ENCODE measurements at places on chromosomes 1 and 21. TPM values are rescaled to one million over a fixed set of nuclear protein-coding genes. Genes with fewer than 3 reads are reported as not detected.

DNA sequence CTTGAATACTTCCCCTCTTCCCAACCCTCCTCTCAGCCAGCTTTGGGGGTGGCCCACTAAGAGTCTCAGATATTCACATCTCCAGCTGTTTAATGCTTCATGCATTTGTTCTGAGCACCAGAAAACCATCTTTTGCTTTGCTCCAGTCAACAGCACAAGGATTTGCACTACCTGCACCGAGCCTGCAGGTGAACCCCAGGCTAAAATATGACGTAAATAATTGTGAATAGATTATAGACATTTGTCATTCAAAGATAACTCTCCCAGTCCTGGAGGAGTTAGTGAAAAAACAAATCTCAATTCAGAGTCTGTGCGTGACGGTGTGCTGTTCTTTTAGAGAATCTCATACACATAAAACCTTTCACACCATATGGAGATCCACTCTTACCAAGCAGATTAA is 7.4 kb downstream of the CD247 start:
- H3K36me3 ChIP-seq, result peaks cover 56% of the 10 kb centered on the region
- peaks cover 77% of the 10 kb centered on the region for H3K4me1 ChIP-seq

- no peak overlapping the region for H3K27ac ChIP-seq
- H3K4me3 ChIP-seq, result no peak overlapping the region
- no peaks in the 10 kb centered on the region for H3K36me3 ChIP-seq
- H3K4me1 ChIP-seq, result no peaks in the 10 kb centered on the region
Observed at GRCh38 chr1:4664606-4665005, 10.2 kb downstream of the AJAP1 start.

DNA sequence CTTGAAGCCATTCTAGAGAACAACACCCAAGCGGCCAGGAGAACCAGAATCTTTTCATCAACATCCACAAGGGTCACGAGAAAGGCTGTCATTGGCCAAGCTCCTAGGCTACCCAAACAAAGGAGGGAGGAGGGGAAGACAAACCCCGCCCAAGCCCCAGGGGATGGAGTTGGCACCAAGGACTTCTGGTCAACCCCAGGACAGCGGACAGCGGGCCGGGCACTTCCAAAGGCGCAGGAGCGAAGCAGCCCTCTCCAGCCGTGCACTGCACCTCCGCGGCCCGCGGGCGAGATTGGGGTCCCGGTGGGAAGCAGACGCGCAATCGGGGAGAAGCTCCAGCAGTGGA is at the start of gene CLIC6:
Gene CLIC6, plus strand, starts transcription at position 192 of the 346 bp plus-strand sequence. CDS start 395 bp downstream, outside the sequence.
- H3K27ac ChIP-seq, result no peak within 1 kb of the TSS
- no peak for DNase-seq
- H3K27me3 ChIP-seq, result peaks cover 54% of the 10 kb centered on the region
- H3K36me3 ChIP-seq, result no peaks in the 10 kb centered on the region
- H3K4me3 ChIP-seq, result peak within 1 kb of the TSS; percentile 9
- H3K4me1 ChIP-seq, result peaks cover 9% of the 10 kb centered on the region

DNA sequence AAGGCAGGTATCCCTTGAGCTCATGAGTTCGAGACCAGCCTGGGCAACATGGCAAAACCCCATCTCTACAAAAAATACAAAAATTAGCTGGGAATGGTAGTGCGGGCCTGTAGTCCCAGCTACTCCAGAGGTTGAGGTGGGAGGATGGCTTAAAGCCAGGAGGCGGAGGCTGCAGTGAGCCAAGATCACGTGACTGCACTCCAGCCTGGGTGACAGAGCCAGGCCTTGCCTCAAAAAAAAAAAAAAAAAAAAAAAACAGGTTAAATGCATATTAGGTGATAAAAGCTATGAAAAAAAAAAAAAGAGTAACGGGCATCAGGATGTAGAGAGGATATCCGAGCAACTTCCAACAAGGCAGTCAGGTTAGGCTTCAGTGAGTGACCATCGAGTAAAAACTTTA is 2.8 kb upstream of the SRRM1 start:
- H3K4me3 ChIP-seq, result peak overlapping the region; percentile 17
- H3K27ac ChIP-seq, result no peak overlapping the region
- peaks cover 33% of the 10 kb centered on the region for H3K4me1 ChIP-seq
- no peak for DNase-seq

DNA sequence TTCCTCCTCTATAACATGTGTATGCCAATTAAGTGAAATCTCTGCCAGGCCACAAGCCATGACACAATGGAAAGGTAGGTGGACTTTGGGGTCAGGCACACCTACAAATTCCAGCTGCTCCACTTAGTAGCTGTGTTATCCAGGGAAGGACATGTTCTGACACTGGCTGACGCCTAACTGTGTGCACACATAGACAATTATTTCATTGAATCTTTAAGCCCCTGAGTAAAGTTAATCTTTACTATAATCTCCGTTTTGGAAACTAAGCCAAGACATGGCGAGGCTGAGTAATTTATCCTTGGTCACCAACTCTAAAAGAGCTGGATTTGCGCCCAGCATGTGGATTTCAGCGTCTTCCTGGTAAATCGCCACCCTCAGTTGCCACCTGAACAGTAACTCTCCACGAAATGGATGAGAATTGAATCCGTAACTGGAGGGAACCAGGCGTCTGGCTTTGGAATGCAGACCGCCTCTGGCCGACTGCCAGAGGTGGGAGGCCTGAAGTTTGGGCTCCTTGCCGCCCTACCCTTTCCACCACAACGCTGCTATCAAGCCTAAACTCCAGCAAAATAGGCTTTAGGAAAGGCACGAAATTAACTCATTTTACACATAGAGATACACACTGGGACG is 888 bp upstream of the SNRPE start:
- H3K27me3 ChIP-seq, result no peaks in the 10 kb centered on the region
- no peak for DNase-seq
- H3K36me3 ChIP-seq, result peaks cover 26% of the 10 kb centered on the region
- H3K4me1 ChIP-seq, result peaks cover 10% of the 10 kb centered on the region
- H3K27ac ChIP-seq, result no peak overlapping the region

DNA sequence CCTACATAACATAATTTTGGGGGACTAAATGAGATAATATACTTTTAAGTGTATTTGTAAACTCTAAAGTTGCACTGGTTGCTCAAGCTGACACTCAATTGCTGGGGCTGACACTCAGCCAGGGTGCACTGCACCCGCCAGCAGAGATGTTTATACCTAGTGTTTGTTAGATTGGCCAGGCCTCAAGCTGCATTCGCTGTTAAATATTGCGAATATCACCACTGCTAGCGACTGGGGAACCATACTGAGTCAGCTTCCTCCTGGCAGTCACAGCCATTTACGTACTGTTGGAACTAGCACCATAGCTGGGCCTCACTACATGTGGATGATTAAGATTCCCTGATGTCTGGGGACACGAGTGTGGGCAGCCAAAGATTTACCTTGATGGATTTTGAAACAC is 12.7 kb upstream of the RWDD3 start:
- no peak overlapping the region for H3K4me3 ChIP-seq
- no peak overlapping the region for H3K27ac ChIP-seq
- H3K36me3 ChIP-seq, result no peaks in the 10 kb centered on the region
- H3K27me3 ChIP-seq, result peaks cover 22% of the 10 kb centered on the region

GRCh38 chr1:200908191-200908868 is 13.6 kb downstream of the INAVA start:
- peaks cover 24% of the 10 kb centered on the region for H3K27me3 ChIP-seq
- H3K4me1 ChIP-seq, result peaks cover 15% of the 10 kb centered on the region
- H3K4me3 ChIP-seq, result no peak overlapping the region
- no peaks in the 10 kb centered on the region for H3K36me3 ChIP-seq

DNA sequence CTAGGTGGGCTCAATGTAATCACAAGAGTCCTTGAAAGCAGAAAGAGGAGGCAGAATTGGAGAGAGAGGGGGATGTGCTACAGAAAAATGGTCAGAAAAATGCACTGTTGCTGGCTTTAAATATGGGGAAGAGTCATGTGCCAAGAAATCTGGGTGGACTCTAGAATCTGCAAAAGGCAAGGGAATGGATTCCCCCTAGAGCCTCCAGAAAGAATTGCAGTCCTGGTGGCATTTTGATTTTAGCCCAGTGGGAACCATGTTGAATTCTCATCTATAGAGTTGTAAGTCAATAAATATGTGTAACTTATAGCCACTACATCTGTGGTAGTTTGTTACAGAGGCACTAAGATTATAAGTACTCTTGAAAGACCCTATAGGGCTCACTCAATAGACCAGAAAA is 210.3 kb downstream of the ASTN1 start:
- no peaks in the 10 kb centered on the region for H3K27me3 ChIP-seq
- H3K4me3 ChIP-seq, result no peak overlapping the region
- no peak for DNase-seq
- H3K36me3 ChIP-seq, result no peaks in the 10 kb centered on the region
- no peak overlapping the region for H3K27ac ChIP-seq

DNA sequence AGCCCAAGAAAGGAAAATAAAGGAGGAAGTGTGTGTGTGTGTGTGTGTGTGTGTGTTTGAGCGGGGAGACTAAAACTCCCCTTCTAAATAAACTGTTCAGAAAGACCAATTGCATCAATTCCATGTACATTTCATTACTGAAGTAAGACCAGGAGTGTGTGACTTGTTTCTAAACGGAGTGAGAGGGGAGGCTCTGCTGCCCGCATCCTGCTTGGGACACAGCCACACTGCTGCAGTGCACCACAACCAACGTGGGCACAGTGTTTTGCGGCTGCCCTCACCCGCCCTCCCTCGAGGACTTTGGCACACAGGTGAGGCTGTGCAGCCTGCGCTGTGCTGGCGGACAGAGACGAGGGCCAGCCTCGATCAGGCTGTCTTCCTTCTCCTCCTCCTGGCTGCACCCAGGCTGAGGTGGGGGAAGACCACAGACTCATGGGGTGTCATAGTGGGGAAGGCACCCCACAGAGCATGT is 31.0 kb upstream of the H6PD start:
- H3K27me3 ChIP-seq, result peaks cover 79% of the 10 kb centered on the region
- peak; percentile 70 for DNase-seq
- no peak overlapping the region for H3K27ac ChIP-seq
- no peaks in the 10 kb centered on the region for H3K36me3 ChIP-seq
- H3K4me3 ChIP-seq, result no peak overlapping the region

DNA sequence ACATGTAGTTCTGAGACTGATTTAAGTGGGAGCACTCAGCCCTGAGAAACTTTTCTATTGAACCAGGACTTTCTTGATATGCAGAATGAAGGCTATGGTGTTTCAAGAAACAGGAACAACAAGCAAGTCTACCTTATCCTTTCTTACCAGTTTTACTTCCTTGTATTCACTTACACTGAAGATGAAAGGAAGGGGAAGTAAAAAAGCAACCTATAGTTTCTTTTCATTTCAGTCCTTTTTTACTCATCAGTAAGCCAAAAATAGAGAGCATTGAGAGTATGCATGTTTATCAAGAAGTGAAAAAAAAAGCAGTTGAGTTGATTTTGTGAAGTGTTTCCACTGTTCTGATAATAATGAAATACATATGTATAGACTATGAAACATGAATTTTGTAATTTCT is 1010.3 kb downstream of the AMY1C start:
- no peak for DNase-seq
- no peaks in the 10 kb centered on the region for H3K4me1 ChIP-seq
- H3K36me3 ChIP-seq, result no peaks in the 10 kb centered on the region

DNA sequence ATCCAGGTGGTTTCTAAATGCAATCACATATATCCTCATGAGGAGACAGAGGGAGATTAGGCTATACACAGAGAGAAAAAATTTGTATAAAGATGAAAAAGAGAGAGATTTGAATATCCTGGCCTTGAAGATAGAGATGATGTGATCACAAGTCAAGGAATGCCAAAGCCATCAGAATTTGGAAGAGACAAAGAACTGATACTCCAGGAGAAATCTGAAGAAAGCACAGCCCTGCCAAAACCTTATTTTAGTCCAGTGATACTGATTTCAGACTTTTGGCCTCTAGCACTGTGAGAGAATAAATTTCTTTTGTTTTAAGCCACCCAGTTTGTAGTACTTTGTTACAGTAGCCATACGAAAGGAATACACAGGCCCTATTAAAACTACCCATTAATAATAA is 33.4 kb downstream of the DOCK7 start:
- no peaks in the 10 kb centered on the region for H3K4me1 ChIP-seq
- no peaks in the 10 kb centered on the region for H3K27me3 ChIP-seq
- H3K36me3 ChIP-seq, result peaks cover 11% of the 10 kb centered on the region
- H3K4me3 ChIP-seq, result no peak overlapping the region

DNA sequence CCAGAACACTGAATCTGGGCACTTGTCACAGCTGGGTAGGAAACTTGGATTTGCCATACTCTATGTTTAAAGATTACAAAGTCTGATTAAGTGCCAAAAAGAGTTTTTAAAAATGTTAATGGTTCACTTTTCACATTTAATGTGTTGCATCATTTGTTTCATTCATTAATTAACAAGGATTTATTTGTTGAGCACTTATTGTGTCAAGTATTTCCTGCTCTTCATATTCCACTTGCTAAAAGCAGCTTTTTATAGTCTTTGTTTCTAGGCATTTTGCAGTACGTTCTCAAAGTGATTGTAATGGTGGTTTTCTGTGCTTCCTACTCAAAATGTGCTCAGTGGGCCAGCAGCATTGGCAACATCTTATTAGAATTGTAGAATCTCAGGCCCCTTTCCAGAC is 68.7 kb downstream of the EPB41 start:
- peaks cover 9% of the 10 kb centered on the region for H3K36me3 ChIP-seq
- H3K4me1 ChIP-seq, result peaks cover 53% of the 10 kb centered on the region
- no peak overlapping the region for H3K4me3 ChIP-seq
- DNase-seq, result no peak

DNA sequence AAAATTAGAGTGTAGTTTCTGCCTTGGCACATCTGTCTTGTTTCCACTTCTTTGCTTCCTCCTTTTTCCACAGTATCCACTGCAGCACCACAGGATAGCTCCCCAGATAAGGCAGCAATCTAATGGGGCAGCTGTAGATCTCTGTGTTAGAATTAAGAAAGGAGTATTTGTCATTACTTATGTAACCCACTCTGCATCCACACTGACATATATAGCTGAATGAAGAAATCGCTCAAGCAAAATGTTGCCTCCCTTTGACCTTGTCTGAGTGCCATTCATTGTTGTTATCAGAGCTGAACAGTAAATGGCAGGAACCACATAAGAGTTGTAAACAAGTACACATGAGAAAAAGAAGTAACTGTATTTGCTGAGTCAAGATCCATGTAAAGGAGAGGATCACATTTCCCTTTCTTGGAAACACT is 45.9 kb upstream of the DPH5 start:
- H3K27ac ChIP-seq, result no peak overlapping the region
- H3K27me3 ChIP-seq, result no peaks in the 10 kb centered on the region
- H3K4me1 ChIP-seq, result peaks cover 21% of the 10 kb centered on the region
- H3K4me3 ChIP-seq, result no peak overlapping the region
- no peak for DNase-seq

GRCh38 chr1:228994676-228995594 is 259.7 kb downstream of the RHOU start:
- no peak overlapping the region for H3K27ac ChIP-seq
- H3K36me3 ChIP-seq, result no peaks in the 10 kb centered on the region
- no peak for DNase-seq

- H3K4me1 ChIP-seq, result peaks cover 2% of the 10 kb centered on the region
- H3K4me3 ChIP-seq, result no peak overlapping the region
- peak; percentile 66 for DNase-seq
- no peak overlapping the region for H3K27ac ChIP-seq
Observed at GRCh38 chr1:244801246-244801645, 34.2 kb upstream of the COX20 start.

Gene ZNF593OS
- total RNA-seq, result not detected

Gene IL22RA1
- total RNA-seq, result not detected

Gene SPRR2D
- total RNA-seq, result not detected

Gene FAM43B
- total RNA-seq, result not detected

Gene PHLDA3
- total RNA-seq, result 3.4 TPM

Gene AGO4
- total RNA-seq, result 5.1 TPM

Gene CFAP141
- not detected for total RNA-seq

Gene TFF2
- total RNA-seq, result not detected

Gene PRAMEF26
- total RNA-seq, result not detected

Gene RHD
- not detected for total RNA-seq
